ENCODE measurements at places on chromosomes 2 and 18.

DNA sequence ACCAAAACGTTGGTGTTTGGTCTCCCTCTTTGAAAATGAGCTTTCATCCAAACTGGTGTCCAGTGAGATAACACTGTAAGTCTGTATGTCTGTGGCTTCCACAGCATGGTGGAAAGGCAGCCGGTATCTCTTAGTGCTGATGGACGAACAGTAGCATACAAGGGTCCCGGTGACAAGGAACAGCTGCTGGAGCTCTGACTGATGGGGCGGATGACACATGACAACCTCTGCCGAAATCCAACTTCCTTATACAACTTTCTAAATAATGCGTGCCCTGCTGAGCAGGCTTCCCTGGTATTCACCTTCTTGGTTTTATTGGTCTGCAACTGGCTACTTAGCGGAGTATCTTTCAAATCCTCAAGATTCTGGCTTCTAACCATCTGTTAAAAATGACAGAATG lies 216.2 kb downstream of the SRBD1 start:
- no peak for DNase-seq

GRCh38 chr18:69008538-69008937 lies 210.7 kb downstream of the CCDC102B start:
- DNase-seq = no peak

GRCh38 chr2:98164256-98164655 lies 77.3 kb downstream of the VWA3B start:
- DNase-seq = no peak

DNA sequence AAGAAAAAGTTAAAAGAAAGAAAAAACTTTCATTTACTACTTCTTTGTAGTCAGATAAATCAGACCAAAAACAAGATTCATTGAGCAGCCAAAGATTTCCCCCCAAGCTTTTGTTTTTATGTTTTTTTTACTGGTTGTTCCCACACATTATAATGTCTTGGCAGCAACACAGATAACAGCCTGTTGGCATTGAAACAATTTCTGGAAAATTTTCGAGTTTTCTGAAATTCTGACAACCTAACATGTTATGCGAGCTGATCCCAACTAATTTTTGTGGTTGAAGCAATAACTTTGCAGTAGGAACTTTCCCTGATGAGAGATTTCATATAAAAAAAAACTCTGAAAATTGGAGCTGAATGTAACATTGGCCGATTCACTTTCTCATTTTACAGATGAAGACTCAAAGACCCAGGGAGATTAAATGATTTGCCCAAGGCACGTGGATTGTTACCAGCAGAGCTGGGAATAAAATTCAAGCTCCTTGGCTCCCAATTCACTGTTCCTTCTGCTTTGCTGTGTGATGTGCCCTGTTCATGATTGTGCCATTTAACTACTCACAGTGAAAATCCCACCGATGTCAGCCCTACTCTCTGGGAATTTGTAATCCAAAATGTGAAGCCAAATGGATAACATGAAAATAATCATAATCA lies 167.5 kb downstream of the GRB14 start:
- no peak for DNase-seq

GRCh38 chr2:173978447-173978846 lies 13.3 kb upstream of the SP3 start:
- no peak for DNase-seq

DNA sequence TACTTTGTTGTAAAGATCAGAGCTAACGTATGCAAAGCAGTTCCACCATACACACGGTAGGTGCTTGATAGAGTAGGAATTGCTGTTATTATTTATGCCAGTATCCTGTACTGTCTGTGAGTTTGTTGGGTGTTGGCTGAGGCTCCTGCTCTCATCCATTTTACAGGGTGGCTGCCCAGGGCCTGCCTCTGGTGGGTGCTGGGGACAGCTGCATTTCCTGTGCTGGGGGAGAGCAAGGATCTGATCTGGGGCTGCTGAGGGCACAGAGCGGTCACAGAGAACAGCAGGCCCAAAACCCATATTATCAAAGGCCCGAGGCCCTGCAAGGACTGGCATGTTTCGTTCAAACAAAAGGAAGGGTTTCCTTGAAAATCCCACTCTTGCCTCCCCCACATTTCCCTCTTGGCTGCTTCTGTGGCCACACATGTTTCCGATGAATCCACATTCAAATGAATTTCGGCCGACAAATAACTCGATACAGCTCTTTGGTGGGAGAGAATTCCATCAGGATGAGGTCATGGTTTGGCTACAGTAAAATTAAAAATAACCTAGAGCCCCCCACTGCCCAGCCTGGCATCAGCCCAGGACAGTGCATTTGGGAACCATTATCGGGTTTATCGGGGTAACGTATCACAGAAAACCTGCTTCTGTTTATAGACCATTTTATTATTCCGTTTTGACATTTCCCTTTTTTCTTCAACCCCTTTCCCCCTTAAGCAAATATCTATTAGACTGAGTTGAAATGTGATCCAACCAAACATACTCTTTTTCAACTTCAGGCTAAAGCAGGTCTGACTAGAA lies 143.4 kb downstream of the CYRIA start:
- DNase-seq = no peak
